Psoas muscle (tissue), 8 donors: ENCODE measurements at places on chromosomes 16 and 17. TPM values are rescaled to one million over a fixed set of nuclear protein-coding genes. Genes with fewer than 3 reads are reported as not detected.

The NPIPA2 gene
- 2.2 TPM for total RNA-seq

The SPNS2 gene
- total RNA-seq: 3.5 TPM

The RDM1 gene
- total RNA-seq: not detected

The KRT24 gene
- total RNA-seq: not detected

The CD300A gene
- 0.54 TPM for total RNA-seq

The P2RX1 gene
- total RNA-seq: 0.42 TPM

The NT5C3B gene
- total RNA-seq: 16.7 TPM

The PRSS21 gene
- total RNA-seq: not detected

DNA sequence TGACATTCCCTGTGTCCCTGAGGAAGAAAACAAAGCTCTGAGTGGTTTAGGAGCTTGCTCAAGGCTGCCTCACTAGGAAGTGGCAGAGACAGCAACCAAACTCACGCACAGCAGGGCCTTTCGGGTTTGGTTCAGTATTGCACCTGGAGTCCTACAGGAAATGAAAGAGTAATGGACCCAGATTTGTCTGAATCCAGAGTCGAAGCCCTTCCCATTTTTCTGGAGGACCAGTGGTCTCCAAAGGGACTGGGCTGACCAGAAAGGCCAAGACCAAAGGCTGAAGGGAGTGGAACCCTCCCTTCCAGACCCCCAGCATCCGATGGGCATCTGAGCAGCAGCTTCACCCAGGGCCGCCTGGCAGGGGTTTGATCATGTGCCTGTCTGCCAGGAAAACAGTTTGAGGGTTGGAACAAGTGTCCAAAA, 85.5 kb upstream of the RPL38 start:
- no peak for DNase-seq

GRCh38 chr17:7056386-7056785, 12.5 kb upstream of the SLC16A11 start:
- DNase-seq: no peak

GRCh38 chr17:70808596-70808995, 639.3 kb downstream of the KCNJ2 start:
- no peak for DNase-seq

- peak; percentile 82 for DNase-seq
These were observed 2.1 kb downstream of the SPAG9 start for GRCh38 chr17:51118330-51119195.

DNA sequence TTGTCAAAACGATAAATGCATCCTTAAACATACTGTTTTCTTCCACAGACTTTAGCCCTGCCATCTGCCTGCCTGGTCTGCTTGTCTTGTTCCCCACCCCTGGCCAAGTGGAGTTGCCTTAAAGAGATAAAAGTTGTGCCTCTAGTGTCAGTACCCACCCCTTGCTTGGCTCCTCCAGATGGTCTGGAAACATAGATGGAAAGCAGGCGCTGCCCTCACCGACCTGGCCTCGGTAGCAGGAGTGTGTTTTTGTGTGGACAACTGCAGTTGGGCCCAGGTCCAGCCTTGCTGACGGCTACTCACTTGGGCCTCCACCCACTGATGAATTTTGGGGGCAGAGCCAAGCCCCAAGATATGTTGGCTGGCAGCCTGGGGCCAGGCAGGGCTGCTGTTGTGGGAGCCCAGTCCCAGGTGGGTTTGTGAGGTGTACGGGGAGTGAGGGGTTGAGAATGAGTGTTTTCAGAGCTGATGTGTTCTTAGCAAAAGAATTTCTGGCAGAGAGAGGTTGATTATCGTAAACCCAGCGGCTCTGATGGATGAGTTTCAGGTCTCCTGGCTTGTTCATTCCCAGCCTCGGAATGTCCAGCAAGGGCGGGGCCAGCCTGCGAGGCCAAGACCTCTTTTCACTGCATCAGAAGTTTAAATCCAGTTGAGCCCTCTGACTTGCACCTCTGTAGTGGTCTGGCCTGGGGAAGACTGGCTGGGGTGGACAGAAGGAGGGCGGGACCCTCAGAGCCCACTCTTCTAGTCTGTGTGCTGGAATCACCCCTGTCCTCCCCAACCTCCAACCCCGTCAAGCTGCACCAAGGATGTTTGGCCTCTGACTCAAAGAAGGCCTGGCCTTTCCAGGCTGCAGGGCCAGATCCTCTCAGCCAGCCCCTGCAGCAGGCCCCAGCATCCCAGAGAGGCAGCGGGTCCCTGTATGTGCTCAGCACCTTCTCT, 179.7 kb downstream of the RAB11FIP4 start:
- peak; percentile 90 for DNase-seq

DNA sequence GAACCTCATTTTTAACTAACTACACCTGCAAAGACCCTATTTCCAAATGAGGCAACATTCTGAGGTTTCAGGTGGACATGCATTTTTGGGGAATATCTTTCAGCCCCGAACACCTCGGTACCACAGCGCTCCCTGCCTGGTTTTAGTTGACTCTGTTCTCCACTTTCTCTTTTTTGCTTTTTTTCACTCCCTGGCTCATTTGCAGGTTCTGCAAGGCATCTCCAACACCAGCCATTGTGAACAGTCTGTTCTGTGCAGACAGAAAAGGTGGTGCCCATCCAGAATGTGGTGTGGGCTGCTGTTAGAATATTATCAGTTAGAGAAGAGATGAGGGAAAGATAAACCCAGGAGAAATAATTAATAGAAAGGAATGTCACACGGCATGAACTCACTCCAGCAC, 32.5 kb upstream of the ZCCHC14 start:
- DNase-seq: no peak

DNA sequence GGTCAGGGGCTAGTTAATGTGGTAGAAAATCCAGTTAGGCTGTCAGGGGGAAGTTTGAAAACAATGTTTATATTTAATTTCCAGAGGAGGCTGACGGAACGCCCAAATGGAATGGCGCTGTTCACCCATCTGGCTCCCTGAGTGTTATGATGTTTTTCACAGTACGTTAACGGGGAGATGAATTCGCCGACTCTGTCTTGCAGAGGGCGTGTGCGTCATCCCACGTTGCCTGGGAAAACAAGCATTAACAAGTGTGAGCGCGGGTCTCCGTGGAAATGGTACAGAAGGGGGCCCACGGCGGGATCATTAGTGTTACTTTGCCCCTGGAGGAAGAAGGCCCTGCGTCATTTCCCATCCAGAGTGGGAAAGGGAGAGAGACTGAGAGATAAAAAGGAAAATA, 29.6 kb downstream of the RGS9 start:
- no peak for DNase-seq

DNA sequence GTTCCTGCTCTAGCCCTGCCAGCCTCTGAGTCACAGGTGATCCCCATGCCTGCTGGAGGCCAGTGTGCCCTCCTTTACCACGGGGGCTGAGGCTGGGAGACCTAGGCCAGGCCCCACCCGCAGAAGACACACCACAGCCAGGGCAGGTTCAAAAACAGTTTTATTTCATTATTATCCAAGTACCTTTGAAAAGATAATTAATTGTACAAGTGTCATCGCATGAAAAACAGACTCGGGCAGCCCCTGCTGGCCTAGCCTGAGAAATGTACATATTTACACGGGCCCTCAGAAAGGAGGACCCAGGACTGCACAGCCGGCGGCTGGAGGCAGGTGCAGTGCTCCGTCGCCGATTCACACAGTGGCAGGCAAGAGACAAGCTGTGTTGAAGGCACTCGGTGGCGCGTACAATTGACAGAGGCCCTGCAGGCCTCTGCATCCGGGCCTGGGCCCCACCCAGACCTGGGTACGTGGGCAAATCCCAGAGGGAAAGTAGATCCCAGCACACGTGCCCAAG, 4.4 kb downstream of the PDIA2 start:
- DNase-seq: peak; percentile 40

- no peak for DNase-seq
These were observed 7.0 kb downstream of the PRR29 start for GRCh38 chr17:64004903-64005733.

- DNase-seq: no peak
These were observed 256.1 kb downstream of the BCAS3 start for GRCh38 chr17:60933739-60934138.

DNA sequence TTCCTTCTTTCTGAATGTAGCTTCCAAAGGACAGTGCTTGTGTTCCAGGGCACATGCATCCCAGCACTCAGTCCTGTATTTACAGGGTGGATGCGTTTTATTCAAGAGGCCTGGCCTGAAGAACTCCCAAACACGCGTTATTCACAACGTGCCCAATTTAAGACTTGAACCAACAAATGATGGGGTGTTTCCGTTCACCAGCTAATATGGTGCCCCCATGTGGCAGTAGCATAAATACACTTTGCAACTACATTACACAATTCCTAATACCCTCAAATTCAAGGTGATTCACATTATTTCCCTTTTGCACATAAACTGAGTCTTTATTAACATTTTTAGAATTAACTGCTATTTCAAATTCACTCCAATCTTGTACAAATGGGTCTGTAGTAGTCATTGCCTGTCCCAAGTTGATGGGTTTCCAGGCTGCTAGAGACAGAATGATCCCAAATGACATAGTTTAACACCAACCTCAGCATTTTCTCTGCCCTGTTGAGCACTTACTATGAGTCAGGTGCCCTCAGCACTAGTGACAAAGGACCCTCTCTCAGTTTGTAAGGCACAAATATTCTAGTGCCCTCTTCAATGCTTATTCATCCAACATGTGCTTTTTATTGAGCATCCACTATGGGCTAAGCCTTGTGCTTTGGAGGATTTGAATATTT, 26.9 kb downstream of the HSD17B2 start:
- DNase-seq: no peak
